ENCODE measurements at places on chromosomes 16 and 17.

DNA sequence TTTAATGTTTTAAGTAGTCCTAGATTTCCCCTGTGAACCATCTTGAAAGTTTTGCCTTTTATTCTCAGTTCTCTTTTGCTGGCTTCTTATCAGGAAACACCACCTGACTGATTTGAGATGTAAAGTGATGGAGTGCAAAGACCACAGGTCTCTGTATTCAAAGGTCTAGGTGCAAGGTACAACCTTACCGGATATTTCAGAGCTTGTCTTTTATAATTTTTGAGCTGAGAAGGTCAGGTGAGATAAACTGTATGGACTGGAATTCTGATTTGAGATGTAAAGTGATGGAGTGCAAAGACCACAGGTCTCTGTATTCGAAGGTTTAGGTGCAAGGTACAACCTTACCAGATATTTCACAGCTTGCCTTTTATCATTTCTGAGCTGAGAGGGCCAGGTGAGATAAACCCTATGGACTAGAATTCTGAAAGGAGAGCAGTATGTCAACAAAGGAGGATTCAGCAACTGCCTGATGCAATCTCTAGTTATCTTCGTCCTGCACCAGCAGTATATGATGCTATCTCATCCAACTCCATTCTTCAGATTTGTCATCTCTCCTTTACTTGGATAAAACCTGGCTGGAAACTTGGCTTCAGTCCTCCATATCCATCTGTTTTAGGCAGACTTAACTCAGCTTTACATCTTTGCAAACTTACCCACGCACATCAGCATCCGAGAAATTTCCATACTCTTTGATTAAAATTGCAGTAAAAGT is 64.3 kb downstream of the CENPV start:
- DNase-seq: no peak

- DNase-seq: peak; percentile 95
These were observed 4.8 kb upstream of the ARL4D start for GRCh38 chr17:43393944-43394482.

GRCh38 chr16:5633845-5634440 is 536.3 kb upstream of the EEF2KMT start:
- peak; percentile 19 for DNase-seq

DNA sequence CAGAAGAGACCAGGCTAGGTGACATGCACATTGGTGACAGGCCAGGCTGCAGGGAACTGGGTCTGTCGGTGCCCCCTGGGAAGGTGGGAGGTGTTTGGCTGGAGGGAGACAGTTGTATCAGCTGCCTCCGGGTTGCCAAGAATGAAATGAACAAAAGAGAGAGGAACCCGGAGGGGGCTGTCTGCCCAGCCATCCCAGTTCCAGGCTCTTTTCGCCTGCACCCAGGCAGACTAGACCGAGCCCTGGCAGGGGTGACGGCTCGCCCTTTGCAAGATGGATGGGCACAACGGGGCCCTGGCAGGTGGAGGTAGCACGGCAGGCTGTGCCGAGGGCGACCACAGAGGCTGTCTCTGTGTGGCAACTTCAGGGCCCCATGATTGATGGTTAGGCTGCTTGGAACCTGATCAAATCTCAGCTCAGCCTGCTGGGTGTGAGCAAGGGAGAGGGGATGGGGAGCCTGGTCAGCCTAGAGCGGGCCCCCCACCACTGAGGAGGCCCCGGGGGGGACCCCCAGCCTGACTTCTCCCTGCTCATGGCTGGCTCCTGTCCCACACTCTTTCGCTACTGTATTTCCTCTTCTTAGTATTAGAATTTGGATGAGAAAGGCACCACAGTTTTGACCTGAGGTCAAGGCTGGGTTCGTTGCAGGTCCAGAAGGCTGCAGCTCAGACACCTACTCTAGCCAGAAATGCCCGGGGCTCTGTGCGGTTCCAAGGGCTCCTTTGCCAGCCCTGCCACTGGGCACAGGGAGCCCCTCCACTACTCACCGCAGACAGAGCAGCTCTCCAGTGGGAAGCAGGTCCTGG is 118.9 kb upstream of the CHMP6 start:
- DNase-seq: no peak

- no peak for DNase-seq
These were observed 44.7 kb upstream of the CMIP start for GRCh38 chr16:81399909-81400308.

DNA sequence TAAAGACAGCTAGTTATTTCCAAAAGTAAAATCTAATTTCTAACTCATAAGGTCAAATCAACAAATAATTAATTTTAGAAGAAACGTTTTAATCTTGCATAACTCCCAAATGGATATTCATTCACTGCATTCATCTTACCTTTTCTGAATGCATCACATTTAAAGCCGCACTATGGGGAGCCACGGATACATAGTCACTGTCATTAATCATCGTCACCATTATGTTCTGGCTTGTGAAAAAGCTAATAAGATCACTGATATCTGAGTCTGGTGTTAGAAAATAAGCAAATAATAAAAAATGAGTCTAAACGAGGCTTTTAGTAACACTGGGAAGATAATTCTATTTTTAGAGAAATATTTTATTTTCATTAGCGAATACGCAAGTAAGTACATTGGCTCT is 42.4 kb upstream of the ABCA10 start:
- no peak for DNase-seq

DNA sequence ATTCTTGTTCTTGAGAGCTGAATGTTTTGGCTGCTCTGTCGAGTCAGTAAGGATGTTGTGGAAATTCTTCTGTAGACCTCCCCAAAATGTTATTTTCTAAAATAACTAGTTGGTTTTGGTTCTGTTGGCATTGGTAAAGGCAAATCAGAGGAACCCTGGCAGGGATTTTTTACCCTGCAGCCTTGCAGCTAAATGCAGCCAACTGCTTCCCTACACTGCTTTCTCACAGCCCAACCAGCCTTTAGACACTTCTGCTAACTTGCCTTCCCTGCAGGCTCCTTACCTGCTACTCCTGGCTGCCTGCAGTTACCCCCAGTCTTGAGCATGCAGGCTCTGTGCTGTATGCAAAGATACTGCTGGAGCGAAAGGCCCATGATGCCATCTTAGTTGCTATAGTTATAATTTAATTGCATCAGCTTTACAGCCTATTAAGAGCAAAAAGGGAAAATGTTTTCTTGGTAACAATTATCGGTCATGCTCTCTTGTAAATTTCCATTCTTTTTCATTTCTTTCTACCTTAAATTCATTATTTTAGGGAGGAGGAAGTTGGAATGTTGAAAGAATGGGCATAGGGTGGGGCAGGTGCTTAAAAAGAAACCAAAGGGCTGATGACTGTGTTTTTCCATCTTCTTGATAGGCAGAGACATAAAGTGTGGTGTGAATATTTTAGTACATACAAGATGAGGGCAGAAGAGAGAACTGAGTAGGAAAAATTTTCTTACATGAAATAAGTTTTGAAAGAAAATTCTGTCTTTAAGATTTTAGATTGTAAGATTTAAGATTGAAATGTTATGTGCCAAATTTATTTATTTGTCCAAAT is 20.0 kb downstream of the NUP93 start:
- no peak for DNase-seq

Data from suppressor macrophage treated with lipopolysaccharide for 4 hours (primary cell).